ENCODE measurements at places on chromosomes 6 and 20.

- DNase-seq = no peak
These were observed 33.1 kb downstream of the MTHFD1L start for GRCh38 chr6:150898399-150899170.

GRCh38 chr6:29981211-29981812 lies 39.0 kb downstream of the HLA-A start:
- DNase-seq = no peak

DNA sequence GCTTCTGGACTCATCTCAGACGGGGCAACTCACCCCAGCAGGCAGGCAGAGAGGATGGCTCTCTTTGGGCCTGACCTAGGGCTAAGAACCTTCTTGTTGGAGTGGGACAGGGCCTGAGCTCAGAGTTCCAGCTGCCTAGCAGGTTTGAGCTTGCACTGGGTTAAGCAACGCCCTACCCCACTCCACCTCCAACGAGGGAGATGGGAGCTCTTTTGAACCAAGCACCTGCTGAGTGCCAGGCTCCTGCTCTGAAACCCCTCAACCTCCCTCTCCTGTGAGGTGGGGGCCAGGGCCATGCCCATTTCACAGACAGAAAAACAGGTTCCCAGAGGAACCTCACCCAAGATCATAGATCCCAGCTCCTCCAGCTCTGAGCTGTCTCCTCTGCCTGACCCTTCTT lies 54.3 kb downstream of the SNAI1 start:
- DNase-seq = no peak

DNA sequence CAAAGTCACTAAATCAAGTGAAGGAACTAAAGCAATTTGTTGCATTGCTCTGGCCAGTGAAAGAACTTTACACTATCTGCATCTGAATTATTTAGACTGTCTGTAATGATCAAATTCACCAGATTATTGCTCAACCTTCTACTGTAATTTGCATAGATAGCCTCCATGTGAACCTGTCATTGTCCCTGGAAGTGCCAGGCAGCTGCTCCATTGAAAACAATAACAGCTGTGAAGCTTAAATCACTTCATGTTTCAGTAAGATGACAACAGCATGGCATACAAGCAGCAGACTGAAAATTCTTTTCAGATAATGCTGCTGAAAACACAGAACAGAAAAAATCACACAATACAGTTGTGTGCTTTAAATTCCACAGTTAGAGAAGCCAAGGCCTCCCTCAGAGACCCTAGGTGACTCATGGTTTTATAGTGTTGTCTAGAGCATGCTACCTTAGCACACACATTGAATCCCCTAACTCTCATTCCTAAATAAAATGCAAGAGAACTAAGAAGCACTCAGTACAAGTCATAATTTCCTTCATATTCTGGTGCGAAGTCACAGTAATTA lies 248.9 kb downstream of the TPBG start:
- DNase-seq = no peak

DNA sequence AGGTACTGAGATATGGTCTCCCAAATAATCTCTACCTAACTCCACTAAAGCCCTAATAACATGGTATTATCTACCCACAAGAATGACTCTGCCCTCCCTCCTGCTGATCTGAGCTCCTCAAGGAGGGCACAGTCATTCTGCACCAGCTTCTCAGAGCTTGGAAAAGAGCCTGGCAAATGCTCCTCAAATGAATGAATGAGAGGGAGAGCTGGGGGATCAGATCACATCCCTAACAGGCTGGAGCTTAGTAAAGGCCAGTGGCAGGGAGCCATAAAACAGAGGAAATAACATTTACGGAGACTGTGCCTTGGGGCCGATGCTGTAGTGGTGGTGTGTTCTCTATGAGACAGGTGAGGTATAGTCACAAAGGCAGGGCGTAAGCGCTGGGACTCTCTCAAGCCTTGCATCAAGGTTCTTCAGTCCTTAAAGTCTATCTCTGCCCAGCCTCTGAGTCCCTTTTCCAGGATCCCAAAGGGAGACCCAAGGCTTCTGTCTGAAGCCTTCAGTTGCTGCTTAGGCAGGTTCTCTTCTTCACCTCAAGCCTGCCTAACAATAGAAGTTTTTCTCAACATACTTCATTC lies 7.2 kb upstream of the NNAT start:
- no peak for DNase-seq

DNA sequence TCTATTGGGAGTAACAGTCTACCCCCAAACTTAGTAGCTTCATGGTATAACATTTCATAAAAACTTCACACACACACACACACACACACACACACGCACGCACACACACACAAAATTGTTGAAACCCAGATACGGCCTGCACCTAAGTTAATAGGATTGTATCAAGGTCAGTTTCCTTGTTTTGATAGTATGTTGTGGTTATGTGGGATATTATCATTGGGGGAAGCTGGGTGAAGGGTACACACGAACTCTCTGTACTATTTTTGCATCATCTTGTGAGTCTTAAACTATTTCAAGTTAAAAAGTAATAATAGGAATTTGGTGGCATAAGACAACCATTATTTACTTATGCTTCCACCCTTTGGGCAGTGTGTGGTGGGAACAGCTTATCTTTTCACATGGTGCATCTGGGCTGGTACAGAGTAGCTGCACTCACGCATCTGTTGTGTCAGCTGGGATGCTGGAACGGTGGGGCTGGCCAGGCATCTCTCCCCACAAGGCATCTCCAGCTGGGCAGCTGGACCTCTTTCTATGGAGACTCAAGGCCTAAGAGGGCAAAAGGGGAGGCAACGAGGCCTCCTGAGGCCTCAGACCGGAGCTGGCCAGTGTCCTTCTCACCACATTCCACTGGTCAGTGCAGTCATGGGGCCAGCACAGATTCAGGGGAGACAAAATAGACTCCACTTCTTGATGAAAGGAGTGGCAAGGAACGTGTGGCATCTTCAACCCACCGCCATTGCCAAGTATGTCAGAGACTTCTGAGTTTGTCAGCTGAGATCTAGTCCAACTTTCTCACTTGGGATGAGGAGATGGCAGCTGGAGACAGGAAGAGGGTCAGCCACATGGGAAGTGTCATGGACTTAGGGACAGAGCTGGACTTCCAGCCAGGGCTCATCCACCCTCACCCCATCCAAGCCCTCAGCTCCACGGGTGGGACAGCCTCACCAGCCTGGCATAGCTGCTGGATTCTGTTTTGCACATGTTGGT lies 20.5 kb upstream of the IP6K3 start:
- no peak for DNase-seq

- DNase-seq = peak; percentile 9
These were observed 843 bp downstream of the FBXO9 start for GRCh38 chr6:53066077-53066417.

DNA sequence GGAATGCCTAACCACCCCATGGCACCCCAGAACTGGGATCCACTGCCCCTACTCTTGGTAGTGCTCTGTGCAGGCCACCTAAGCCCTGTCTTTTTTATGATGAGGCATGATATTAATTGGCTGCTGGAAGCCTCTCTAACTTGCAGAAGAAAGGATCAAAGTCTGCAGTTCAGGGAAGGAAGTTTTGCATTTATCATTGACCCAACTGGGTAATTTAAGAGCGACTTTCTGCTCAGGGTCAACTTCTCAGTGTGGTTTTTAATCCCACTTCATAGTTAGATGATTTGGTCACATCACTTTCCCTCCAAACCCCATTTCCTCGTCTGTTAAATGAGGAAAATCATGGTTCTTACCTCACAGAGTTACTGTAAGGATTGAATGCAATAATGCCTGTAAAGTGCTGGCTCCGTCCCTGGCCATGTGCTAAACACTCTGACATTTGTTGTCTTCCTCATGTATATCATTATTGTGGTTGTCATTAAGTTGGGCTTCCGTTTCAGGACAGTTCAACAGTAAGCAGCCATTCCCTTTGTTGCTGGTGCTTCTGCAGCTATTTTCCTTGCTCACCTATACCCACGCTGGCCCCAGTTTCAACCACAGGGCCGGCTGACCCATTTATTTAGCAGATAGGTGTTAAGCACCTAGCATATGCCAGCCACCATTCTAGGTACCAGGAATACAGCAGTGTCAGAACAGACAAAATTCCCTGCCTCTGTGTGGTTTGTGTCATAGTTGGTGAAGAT lies 14.2 kb downstream of the E2F3 start:
- DNase-seq = no peak

- DNase-seq = no peak
These were observed 130.5 kb upstream of the CNR1 start for GRCh38 chr6:88296694-88297093.

DNA sequence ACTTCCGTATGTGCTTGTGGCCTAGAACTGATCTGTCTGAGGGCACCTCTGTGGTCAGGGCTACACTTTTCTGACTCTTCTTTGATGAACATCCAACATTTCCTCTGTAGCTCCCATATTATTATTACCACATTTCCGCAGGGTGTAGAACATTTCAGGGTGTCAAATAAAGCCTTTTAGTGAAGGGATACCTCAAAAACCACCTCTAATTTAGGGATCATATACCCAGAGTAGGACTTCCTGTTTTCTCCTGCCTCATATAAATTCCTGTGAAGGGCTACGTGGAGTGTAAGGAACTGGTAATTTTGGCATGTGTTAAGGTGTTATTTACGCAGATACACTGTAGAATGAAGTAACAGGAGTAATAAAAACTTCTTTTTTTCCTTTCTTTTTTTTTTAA lies 5.5 kb upstream of the MUC22 start:
- no peak for DNase-seq

DNA sequence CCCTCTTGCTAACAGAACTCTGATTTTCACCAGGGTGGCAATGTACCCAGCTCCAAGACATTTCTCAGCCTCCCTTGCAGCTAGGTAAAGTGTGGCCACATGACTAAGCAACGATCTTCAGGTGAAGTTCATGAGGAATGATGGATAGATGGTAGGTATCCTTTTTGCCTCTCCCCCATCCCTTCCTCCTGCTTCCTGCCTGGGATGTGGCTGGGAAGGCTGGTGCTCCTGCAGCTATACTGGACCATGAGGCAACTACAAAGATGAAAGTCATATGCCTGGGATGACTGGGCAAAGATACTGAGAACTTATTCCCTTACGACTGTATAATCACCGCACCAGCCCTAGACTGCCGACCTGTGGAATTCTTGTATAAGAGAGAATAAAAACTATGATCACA lies 13.4 kb downstream of the ZNF335 start:
- no peak for DNase-seq

DNA sequence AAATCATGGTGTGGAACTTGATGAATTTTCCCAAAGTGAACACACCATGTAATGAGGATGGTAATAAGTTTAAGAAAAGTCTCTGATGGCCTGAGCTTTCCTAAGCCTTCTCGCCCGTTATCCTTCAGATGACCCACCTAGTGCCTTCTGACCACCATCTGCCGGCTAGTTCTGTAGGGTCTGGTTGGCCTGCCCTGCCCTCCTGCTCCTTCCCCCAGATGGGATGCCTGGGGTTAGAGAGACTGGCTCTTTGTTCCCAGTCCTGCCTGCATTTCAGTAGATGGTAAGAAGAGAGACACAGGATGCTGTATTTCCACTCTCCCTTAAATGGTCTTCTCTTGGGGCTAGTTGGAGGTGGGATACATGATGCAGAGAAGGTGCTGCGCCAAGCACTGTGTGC lies 43.0 kb downstream of the TIAM2 start:
- no peak for DNase-seq

DNA sequence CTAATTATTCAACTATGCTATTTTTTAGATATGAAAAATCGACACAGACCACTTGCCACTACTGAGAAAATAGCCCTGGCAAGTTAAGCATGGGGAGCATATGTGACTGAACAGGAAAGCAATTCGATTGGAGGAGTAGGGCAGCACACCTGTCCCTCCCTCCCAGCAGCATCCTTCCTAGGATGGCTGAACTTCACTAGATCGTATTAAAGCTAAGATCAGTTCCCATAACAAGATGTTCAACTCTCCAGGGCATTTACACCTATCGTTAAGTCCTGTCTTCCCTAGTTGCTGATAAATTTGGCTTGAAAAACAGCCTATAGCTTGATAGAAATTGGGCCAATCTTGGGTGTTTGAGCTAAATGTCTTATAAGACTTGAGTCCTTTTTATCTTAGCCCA lies 7.0 kb downstream of the PPP1R10 start:
- no peak for DNase-seq

DNA sequence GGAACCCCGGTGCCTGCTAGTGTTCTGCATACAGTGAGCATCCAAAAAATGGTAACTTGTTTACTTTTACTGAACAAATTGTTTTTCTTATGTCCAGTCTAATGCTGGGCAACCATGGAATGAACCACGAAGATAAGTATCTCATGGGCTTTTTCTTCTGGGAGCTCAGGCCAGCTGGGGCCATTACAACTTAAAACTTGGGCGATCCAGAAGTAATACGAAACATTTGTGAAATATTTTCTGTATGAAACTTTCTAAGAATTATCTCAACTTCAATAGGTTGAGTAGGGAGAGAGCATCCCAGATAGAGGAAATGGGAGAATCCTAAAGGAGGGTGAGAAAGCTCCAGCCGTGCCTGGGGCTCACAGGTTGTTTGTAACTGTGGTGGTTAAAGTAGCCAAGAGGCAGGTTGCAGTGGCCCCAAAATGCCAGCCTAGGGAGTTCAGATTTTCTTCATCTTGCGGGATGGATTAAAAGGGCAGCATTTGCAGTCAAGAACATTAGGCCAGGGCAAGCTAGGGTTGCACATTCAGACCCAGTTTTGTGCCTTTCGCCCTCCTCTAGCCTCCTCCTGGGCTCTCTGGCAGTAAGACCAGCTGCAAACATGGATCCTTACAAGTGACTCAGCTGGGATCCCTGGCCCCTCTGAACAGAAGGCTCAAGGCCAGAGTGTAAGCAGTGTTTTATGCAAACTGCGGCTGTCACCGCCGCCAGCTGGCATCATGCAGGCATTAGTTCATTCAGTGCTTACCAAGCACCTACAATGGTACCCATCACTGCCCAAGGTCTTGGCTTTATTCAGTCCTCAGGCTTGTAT lies 41.5 kb downstream of the ELMO2 start:
- no peak for DNase-seq

- no peak for DNase-seq
These were observed 103.5 kb downstream of the ATXN1 start for GRCh38 chr6:16657768-16658167.

DNA sequence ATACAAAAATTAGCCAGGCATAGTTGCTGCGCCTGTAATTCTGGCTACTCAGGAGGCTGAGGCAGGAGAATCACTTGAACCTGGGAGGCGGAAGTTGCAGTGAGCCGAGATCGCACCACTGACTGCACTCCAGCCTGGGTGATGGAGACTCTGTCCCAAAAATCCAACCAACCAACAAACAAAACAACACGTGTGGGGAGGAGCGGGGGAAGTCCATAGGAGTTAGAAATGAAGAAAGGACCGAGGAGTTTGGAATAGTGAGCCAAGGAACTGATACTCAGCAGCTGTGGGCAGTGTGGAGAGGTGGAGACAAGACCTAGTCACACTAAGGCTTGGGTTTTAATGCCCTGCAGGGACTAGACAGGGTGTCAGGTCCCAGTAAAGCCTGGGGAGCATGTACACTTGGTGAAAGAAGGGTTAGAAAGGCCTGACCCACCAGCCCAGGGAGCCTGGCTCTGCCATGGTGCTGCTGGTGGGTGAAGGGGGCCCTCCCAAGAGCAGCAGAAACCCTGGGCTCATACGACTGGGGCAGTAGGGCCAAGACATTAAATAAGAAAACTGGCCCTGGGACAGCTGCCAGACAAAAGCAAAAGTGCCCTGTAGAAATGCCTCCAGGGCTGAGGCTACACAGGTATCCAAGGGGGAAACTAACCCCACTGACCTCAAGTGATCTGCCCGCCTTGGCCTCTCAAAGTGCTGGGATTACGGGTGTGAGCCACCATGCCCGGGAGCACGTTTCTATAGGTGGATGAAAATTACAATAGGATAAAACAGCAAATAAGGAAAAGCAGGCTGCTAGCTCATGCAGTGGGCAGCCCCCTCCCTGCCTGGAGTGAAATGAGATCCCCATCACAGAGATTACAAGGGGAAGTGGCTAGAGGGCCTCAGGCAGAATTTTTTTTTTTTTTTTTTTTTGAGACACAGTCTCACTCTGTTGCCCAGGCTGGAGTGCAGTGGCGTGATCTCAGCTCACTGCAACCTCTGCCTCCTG lies 58.0 kb downstream of the MYH7B start:
- DNase-seq = no peak
